ENCODE measurements at places on chromosomes 12 and 14. TPM values are rescaled to one million over a fixed set of nuclear protein-coding genes. Genes with fewer than 3 reads are reported as not detected.

The NFE2 gene
- 2.3 TPM for polyA plus RNA-seq

The VRTN gene
- polyA plus RNA-seq: not detected

The CATSPERB gene
- polyA plus RNA-seq: 0.29 TPM

The OR6C2 gene
- not detected for polyA plus RNA-seq

The RASSF9 gene
- 3.0 TPM for polyA plus RNA-seq

The ZNF10 gene
- 15.1 TPM for polyA plus RNA-seq

The IFI27 gene
- 36.8 TPM for polyA plus RNA-seq

The SYT1 gene
- 113 TPM for polyA plus RNA-seq

The AMHR2 gene
- not detected for polyA plus RNA-seq

The FGD4 gene
- polyA plus RNA-seq: 16.2 TPM

The RBM19 gene
- polyA plus RNA-seq: 23.9 TPM

The LRRK2 gene
- polyA plus RNA-seq: 33.9 TPM

The AQP6 gene
- polyA plus RNA-seq: 9.2 TPM

The PRH2 gene
- not detected for polyA plus RNA-seq

The TPPP2 gene
- polyA plus RNA-seq: 0.59 TPM

The FAM222A gene
- 21.9 TPM for polyA plus RNA-seq

The RNASE7 gene
- 0.12 TPM for polyA plus RNA-seq

The TRIP11 gene
- 14.2 TPM for polyA plus RNA-seq

The LRRC23 gene
- polyA plus RNA-seq: 25.3 TPM

The INSM2 gene
- 0.44 TPM for polyA plus RNA-seq

The NTN4 gene
- 22.9 TPM for polyA plus RNA-seq

The ASPG gene
- 1.6 TPM for polyA plus RNA-seq

The RFX4 gene
- polyA plus RNA-seq: 65.8 TPM

The CCDC177 gene
- 4.3 TPM for polyA plus RNA-seq

The DHRS4L2 gene
- polyA plus RNA-seq: 17.0 TPM

The CAND1 gene
- polyA plus RNA-seq: 164 TPM

The FLRT2 gene
- polyA plus RNA-seq: 61.7 TPM

The GPR84 gene
- polyA plus RNA-seq: 0.41 TPM

The SERPINA1 gene
- polyA plus RNA-seq: 6.6 TPM

The RIMBP2 gene
- polyA plus RNA-seq: 37.3 TPM

The TEX22 gene
- 4.8 TPM for polyA plus RNA-seq

The CLEC1A gene
- polyA plus RNA-seq: 2.5 TPM

The CABP1 gene
- polyA plus RNA-seq: 30.2 TPM

The FBXW8 gene
- 17.6 TPM for polyA plus RNA-seq

The TMEM52B gene
- polyA plus RNA-seq: 2.1 TPM

The MCRS1 gene
- 78.9 TPM for polyA plus RNA-seq

The PRB2 gene
- not detected for polyA plus RNA-seq

The ADAM20 gene
- 0.32 TPM for polyA plus RNA-seq

The MYH6 gene
- polyA plus RNA-seq: not detected

The LIN7A gene
- polyA plus RNA-seq: 13.0 TPM

The SOAT2 gene
- polyA plus RNA-seq: not detected

The KRT75 gene
- 0.12 TPM for polyA plus RNA-seq

The KCNH3 gene
- 11.0 TPM for polyA plus RNA-seq

The DNAJC22 gene
- polyA plus RNA-seq: 2.4 TPM

The RAD9B gene
- 1.0 TPM for polyA plus RNA-seq

The MRPS35 gene
- 60.6 TPM for polyA plus RNA-seq

The BCL11B gene
- polyA plus RNA-seq: 11.7 TPM

The GPR65 gene
- polyA plus RNA-seq: 0.29 TPM

The ACADS gene
- polyA plus RNA-seq: 12.7 TPM

The TMEM121 gene
- polyA plus RNA-seq: 24.4 TPM
